Kidney glomerular epithelial cell (primary cell): ENCODE measurements at places on chromosomes 16 and 17.

GRCh38 chr17:40596261-40596919, 31.1 kb upstream of the CCR7 start:
- DNase-seq = peak; percentile 40

DNA sequence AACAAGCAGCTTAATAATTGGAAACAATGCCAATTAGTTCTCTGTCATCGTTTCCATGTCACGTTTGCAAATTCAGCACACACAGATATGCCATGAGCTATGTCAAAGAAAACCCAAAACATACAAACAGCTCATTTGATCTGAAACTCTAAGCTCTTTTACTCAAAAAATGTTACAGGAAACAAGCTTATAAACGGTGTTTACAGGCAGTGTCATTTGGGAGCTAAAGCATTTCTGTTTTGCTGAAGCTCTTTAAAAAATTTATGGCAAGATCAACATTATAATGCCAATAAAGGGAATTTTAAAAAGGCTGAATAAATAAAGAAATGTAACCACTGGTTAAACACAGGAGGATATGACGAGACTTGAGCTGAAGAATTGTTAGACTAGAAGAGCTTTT, 94.0 kb upstream of the HS3ST2 start:
- no peak for DNase-seq

DNA sequence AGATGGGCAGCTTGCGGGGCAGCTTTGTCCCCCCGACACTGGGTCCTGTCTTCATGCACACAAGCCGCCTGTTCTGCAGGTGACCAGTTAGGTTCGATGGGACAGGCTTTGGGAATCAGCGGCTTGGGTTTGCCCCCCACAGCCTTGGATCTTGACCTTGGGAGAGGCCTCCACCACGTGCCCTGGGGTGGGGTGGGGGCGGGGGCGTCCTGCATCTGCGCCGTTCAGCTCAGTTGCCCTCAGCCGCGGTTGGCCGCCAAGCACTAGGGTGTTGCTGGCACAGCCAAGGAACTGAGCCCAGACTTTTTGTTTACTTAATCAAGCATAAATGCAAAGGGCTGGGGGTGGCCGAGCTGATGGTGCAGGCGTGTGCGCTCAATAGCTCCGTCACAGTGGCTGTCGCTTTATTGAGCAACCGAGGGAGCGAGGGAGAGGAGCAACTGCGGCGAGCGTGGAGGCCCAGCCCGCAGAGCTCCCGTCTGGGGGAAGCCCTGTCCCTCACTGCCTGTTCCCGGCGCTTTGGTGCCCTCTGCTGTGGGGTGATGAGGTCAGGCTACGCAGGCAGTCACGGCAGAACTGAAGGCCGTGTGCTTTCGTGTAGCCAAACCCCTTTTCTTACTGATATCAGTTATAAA, 33.9 kb downstream of the JPH3 start:
- DNase-seq = peak; percentile 41

- no peak for DNase-seq
Observed at GRCh38 chr17:45139533-45139920, 4.0 kb downstream of the ACBD4 start.

GRCh38 chr17:77028900-77029299, 111.9 kb upstream of the SEC14L1 start:
- no peak for DNase-seq

DNA sequence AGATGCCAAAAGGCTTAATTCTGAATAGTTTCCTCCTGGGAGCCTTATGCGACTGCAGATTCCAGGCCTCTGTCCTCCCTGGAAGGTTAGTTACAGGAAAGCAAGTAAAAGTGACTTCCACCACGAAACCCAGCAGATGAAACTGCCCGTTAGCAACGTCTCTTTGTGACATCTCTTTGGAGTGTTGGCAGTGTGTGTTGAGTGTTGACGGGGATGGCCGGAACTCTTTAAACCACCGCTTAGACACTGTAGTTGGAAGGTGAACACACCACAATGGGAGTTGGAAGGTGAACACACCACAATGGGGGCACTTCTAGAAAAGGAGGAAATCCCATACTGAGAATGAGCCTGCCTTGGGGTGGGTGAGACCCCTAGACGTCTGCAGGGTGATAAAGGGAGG, 858 bp downstream of the SKAP1 start:
- DNase-seq = no peak
